ENCODE measurements at places on chromosomes 4 and X.

DNA sequence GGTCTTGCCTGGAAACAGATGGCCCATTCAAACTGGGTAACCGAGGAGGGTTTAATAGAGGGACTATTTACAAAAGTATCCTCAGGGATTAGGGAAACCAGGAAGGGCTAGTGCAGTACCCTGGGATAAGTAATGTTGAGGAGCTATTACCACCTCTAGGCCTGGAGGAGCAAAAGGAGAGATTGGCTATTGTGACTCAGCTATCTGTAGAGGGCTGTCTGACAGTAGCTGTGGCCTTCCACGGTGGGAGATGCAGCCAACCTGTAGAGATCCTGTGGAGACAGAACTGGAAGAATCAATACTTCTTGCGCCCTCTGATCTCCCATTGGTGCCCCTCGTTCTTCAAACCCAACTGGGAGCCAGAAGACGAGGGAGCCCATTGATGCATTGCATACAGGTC lies 34.1 kb upstream of the RPS6KA3 start:
- DNase-seq = no peak

DNA sequence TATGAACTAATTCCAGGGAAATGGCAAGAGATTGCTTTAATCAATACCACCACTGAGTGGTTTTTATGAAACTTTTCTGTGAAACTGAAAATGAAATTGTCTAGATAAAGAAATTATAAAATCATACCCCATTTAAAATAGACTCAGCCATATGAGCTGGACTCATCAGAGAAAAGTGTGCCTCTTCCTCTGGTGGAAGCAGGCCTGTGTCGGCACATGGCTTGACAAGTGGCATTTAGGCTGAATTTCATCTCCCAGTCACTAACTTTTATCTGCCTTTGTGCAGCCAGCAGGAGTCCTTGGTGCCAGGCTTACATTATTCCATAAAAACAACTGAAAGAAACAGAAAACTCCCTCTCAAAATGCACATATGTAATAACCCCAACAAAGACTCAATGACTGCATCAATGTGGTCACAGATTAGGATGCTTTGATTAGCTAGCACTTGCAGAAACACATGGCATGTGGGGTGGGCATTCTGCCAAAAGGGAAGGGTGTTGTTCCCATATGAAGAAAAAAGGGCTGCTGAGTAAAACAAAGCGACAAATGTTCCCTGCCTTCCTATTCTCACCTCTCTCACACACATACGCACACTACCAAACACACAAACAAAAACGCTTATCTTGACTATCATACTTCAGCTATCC lies 232.3 kb downstream of the PABPC4L start:
- no peak for DNase-seq

- no peak for DNase-seq
Measured at GRCh38 chr4:144411119-144411518, 234.8 kb upstream of the HHIP start.

DNA sequence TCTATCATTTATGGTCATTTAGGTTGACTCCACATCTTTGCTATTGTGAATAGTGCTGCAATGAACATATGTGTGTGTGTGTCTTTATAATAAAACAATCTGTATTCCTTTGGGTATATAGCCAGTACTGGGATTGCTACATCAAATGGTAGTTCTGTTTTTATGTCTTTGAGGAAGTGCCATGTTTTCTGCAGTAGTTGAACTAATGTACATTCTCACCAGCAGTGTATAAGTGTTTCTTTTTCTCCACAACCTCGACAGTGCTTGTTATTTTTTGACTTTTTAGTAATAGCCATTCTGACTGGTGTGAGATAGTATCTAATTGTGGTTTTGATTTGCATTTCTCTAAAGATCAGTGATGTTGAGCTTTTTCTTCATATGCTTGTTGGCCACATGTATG lies 80.5 kb downstream of the ARHGAP6 start:
- DNase-seq = no peak

DNA sequence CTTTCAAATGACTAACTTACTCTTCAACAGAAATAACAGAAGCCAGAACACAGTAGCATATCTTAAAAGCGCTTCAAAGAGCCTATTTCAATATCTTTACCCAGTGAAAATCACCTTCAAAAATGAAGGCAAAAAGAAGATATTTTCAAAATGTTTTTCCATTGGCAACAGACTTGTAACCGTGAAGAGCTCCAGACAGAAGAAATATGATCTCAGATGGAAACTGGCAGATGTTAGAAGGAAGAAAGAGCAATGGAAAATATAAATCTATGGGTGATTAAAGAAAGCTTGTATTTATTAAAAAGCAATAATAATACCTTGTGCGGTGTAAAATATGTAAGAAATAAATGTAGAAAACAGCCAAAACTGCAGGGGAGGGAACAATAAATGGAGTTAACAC lies 35.7 kb downstream of the PRKG2 start:
- no peak for DNase-seq

- DNase-seq = no peak
Measured at GRCh38 chrX:118872102-118872566, 48.5 kb downstream of the ZCCHC12 start.

DNA sequence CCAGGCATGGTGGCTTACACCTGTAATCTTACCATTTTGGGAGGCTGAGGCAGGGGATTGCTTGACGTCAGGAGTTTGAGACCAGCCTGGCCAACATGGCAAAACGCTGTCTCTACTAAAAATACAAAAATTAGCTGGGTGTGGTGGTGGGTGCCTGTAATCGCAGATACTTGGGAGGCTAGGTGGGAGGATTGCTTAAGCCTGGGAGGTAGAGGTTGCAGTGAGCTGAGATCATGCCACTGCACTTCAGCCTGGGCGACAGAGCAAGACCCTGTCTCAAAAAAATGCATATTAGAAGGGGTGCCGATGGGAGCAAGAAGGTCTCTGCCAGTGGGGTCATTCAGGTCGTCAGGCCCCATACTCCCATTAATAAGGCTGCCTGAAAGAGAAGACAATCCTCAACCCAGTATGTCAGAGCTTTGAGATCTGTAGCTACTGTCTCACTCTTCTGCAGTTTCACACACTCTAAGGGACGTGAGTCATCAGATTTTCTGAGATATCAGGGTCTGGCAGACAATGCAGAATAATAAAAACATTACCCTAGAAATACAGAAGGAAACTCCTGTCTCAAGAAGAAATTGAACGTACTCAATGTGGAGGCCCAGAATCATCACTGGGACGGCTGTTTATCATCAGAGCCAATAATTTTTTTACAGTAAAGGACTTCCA lies 176.7 kb upstream of the FAT1 start:
- no peak for DNase-seq

DNA sequence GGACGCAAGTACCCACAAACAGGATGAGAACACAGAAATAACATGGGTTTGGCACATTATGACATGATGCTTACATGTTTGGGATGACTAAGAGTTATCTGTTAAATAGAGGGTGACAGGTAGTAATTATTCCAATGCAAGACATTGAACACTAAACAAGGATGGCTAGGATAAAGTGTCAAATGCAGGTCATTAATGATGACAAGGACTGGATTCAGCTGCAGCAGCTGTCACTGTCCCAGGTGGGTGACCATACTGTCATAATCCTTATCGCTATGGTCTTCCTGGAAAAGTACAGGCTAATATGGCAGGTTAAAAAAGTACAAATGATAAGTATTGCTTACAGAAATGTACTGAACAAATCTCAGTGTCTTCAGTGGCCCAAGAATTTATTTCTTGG lies 123.9 kb downstream of the ANTXR2 start:
- no peak for DNase-seq

GRCh38 chr4:125492957-125493356 lies 178.2 kb downstream of the FAT4 start:
- no peak for DNase-seq

GRCh38 chr4:150982557-150983233 lies 32.4 kb downstream of the LRBA start:
- no peak for DNase-seq

DNA sequence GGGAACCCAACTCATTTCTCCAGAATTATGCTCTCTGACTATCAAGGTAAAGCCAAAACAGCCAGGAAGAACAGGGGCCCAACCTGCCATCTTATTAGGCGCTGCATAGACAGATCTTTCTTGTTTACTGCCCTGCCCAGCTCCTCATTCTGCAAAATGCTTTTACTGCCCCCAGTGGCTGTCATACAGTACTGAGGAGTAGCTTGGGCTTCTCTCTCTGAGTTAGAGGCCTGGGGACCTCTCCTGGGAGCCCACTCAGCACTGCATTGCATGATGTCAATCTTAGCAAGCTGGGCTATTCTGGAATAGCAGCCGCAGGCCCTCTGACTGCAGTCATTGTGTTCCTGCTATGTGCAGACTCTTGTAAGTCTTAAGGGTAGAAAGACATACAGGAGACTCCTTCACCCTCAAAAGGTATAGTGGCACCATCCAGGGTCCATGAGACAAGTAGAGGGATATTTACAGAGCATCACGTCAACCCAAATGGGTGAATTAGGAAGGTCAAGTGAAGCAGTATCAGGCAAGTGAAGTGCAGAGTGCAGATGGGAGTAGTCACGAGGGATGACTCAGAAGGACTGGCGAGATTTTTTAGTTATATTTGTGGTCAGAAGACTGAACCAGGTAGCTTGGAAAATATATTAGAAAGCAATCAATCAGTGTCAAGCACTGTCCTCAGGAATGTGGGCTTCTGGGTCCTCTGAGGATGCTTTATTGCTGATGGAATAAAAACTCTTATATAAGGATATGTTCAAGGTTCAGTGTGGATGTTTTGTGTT lies 294.1 kb upstream of the SFRP2 start:
- no peak for DNase-seq
